ENCODE measurements at places on chromosomes 12 and 14. TPM values are rescaled to one million over a fixed set of nuclear protein-coding genes. Genes with fewer than 3 reads are reported as not detected.
A peak's percentile ranks its signal among the peaks of the same experiment; 100 is the strongest.

DNA sequence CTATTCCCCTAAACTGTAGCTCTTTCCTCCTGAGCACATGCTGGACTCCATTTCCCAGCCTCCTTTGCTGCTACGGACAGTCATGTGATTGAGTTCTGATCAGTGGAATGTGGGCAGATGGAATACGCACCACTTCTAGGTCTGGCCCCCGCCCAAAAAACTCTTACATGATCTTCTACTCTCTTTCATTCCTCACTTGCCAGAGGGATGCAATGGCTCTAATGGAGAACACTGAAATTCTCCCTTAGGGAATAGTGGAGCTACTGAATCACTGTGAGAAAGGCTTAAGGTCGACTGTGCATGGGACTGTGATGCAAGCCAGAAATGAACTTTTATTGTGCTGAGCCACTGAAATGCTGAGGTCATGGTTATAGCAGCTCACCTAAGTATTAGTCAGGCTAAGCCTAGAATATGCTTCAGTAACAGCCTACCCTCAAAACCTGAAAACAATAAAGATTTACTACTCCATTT is 13.0 kb upstream of the TMED2 start:
- DNase-seq, result peak; percentile 51

DNA sequence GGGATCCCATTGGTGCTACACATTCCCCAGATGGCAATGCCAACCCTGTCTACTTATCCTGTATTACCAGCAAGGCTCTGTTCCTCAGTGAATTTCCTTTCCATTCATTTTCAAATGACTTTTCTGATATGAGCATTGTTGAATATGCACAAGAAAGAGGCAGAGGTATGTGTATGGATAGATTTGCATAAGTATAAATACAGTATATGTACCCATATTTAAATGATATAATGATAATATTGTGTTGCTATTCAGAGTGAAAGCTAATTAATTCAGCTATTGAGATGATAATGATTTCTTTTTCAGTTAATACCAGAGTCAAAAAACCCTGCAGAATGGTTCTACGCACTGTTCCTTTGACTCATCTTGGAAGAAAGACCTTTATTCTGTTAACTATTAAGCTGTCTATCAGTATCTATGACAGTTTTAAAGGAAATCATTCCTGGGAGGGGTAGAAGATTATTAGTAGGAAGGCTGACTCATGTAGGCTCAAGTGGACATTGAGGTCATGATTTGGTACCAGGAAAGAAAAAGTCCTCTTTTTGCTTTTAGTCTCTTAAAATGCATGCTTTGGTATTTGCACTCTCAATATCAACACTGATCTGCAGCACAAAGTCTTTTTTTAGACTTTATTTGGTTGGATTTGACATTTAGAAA is 44.9 kb upstream of the GAS2L3 start:
- no peak for DNase-seq

DNA sequence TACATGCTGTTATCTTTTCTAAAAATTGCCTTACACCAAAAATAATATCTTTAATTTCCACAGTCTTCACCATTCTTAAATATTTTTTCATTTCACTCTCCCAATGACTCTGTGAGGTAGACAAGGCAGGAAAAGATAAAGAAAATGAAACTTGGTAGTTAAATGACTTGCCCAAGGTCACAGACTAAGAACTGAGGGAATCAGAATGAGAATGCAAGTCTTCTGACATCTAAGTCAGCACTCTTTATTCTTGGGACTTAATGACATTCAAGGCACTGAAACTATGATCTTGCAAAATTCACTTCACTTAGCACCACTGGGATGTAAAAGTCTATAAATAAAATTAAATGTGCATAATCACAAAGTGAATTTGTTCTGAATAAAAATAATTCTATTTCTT is 104.5 kb downstream of the SLC2A13 start:
- no peak for DNase-seq

GRCh38 chr14:63486738-63487137 is 56.4 kb downstream of the PPP2R5E start:
- no peak for DNase-seq

GRCh38 chr14:86364634-86365033 is 834.7 kb downstream of the FLRT2 start:
- DNase-seq, result no peak

DNA sequence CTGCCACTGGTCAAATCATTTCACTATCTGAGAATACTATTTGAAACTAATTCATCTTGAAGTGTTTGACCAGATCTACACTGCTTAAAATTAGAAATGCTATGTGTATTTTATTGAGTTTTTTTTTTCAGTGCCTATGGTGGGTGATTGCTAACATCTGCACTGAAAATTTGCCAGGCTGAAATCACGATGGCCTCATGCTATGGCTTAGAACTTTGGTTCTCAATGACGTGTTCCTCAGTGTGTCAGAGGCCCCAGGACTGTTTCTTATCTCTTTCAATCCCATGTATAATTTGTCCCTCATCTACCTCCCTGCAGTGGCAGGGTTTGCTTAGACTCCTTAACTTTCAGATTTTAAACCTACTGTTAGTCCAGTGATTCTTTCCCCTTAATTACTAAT is 36.2 kb upstream of the NKX2-8 start:
- DNase-seq, result no peak

Gene KRT6A
- 299 TPM for total RNA-seq

DNA sequence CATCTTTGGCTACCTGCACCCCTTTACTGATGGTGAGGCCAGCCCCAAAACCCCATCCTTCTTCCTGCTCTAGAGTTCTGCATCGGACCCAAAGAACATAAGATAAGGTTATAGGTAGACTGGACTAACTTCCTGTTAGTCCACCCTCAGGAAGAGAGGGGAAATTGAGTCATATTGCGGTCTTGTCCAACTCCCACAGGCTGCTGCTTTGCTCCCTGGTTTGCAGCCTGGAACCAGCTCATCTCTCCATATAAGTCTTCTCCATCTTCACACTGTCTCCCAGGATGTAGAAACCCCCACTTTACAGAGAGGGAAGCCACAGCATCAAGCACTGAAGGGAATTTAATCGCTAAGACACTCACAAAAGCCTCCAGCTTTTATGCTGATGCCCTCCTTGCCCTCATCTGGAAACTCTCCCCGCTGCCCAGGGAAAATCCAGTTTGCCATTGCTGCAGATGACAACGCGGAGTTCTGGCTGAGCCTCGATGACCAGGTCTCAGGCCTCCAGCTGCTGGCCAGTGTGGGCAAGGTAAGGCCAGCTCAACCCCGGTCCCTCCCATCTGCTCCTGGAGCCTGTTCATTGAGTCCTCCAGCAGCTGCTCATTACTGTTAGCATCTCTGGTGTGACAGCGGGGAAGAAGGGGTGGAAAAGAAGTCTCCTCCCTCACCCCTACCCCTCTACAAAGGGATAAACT is 85.3 kb downstream of the B4GALNT3 start:
- DNase-seq, result no peak

DNA sequence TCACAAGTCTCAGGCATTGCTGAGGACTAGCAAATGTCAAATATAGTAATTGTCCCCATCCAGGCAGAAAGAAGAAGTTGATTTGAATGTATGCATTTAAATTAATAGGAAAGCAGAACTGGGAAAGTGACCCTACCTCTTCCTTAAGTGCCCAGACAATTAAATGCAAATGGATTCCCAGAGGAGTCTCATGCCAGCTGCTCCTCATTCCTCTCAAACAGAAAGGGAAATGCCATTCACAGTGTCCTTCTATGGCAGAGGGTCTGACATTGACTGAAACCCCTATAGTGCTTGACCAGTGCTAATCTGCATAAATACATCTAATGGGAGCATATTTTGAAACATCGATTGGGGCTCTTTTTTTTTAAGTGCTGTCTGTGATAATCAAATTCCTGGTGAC is 292.4 kb upstream of the SEL1L start:
- no peak for DNase-seq

DNA sequence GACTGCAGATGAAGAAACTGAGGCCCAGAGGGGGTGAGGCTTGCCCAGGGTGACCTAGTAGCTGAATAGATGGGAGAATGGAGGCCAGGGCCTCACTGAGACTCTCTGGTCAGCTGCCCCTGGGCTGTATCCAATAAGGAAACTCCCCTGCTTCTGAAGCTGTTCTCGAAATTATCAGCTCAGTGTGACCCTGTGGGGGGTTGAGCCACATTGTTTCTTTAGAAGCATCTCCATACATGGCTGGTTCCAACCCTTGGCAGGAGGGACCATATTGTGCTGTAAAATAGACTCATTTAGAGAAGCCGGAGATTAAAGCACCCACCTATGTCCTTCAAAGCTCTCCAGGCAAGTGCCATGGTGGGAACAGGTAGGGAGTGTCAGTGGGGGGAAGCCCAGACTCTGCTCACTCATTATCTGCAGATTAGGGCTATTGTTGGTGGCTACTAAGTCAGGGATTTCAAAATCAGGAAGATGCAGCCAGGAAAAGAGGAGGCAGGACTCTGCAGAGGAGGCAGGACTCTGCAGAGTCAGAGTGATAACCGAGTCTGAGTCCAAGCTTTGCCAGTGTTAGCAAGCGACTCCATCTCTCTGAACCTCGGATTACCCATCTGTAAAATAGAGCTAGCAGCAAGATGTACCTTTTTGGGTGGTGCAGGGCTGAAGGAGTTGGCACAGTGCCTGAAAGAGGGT is 3.5 kb downstream of the SERPINA5 start:
- DNase-seq, result no peak

Gene SLC7A7
- 14.2 TPM for total RNA-seq

Gene B4GALNT1
- total RNA-seq, result 3.3 TPM

DNA sequence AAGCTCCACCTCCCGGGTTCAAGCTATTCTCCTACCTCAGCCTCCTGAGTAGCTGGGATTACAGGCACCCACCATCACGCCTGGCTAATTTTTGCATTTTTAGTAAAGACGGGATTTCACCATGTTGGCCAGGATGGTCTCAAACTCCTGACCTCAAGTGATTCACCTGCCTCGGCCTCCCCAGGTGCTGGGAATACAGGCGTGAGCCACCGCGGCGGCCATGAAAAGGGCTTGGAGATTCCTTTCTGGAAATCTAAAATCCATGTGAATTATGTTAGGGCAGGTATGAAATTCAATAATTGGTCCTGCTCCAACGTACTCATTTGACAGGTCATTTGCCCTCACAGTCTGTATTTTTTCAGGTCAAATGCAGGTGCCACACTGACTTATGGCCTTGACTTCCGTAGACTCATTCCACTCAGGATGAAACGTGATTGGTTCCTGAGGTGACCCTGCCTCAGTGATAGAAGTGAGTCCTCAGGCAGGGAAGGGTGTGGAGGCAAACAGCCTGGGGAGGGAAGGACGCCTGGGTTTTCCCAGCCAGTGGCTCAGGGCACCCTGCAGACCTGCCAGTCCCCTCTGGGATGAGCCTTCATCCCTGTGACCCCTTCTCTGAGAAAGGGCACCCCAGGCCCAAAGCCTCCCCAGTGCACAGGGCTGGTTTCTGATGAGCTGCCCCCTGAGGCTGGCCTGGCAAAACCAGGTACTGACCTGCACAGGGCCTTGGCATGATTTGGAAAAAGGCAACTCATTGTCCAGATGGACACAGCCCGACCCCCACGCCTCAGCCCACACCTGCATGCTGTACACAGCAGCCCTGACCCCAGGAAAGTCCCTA is 48.7 kb downstream of the PSMA6 start:
- no peak for DNase-seq

DNA sequence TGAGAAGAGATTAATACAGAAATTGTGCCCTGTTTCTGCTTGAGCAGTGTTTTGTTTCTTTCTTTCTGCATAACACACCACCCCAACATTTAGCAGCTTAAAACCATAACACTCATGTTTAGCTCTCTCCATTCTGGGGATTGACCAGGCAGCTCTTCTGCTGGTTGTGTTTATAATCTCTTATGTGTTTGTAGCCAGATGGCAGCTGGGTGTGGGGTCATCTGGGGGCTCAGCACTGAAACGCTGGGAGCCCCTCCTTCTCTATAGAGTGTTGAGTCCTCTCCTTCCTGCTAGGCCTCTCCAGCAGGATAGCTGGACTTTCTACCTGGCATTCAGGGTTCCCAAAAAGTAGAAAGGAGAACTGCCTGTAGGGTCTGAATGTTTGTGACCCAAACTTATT is 270.6 kb downstream of the TTC8 start:
- DNase-seq, result no peak

Gene UNC119B
- total RNA-seq, result 15.1 TPM

DNA sequence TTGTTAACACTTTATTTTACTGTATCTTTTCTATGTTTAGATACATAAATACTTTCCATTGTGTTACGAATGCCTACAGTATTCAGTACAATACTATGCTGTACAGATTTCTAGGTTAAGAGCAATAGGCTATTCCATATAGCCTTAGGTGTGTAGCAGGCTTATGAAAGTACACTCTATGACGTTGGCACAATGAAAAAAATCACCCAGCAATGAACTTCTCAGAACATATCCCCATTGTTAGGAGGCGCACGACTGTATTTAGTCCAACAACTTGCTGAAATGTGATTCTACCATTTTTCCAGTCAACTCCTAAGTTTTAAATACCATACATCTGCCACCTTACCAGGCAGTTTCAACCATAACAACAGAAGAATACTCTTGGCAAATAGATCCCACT is 1.8 kb downstream of the PARP11 start:
- no peak for DNase-seq

GRCh38 chr12:62290846-62291245 is 30.6 kb downstream of the USP15 start:
- no peak for DNase-seq

DNA sequence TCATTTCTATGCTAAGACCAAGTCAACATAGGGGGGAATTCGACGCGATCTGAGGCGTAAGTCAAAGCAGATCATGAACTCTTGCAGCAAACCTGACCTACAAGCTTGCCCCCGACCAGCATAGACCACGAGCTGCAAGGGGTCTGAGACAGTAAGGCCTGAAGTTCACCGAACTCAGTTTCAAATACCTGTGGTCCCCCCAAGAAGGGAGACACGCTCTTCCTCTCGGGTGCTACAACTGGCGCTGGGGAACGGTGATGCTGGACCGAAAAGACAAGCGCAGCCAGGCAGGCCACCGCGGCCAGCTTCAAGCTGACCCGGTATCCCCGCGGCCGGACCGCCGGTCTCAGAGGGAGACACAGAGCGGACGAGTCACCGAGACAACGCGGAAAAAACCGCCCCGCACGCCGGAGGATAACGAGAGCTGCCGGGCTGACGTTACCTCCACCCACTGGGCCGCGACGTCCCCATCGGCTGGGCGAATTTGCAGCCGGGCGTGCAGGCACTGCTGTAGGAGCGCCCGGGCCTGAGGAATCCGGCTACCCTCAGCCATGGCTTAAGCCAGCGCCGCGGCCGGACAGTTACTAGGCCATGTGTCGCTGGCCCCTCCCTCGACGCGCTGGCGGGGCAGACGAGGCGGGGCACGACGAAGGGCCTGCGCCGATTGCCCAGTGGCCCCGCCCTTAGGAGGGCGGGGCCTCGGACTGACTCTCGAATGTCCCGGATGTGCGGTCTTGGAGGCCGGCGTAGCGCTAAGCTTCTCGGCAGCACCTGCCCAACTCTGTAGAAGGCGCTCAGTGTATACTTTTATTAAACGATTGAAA is at the start of gene DTD2:
Gene DTD2, minus strand, starts transcription at position 666 of the 824 bp plus-strand sequence. Its CDS starts 113 bp downstream, at position 553.
- DNase-seq, result peak; percentile 99

Gene IL22
- total RNA-seq, result not detected

Gene FGF6
- total RNA-seq, result 50.7 TPM

Gene ZBTB1
- 56.3 TPM for total RNA-seq

Data from tongue (tissue), 3 donors.